ENCODE measurements at places on chromosomes 7 and 10.

GRCh38 chr7:142384493-142384922 lies 126.7 kb upstream of the PRSS58 start:
- DNase-seq: peak; percentile 39

DNA sequence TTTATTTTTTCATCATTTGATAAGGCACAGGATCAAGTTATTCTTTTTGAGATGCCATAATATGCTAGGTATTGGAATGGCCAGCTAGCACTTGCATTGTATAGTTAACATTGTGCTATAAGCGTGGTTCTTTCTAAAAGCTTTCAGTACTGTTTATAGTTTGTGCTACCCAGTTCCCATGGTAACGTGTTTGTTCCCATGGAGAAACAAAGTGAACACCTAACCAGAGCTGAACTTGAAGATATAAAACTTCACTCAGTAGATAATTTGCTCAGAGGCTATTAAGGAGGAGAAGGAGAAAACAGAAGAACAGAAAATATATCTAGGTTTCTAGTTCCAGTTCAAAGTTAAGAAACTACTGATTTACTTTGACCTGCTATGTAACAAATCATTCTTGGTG lies 23.6 kb upstream of the ITGB8 start:
- DNase-seq: no peak

GRCh38 chr10:4780782-4781181 lies 45.2 kb upstream of the AKR1E2 start:
- no peak for DNase-seq

DNA sequence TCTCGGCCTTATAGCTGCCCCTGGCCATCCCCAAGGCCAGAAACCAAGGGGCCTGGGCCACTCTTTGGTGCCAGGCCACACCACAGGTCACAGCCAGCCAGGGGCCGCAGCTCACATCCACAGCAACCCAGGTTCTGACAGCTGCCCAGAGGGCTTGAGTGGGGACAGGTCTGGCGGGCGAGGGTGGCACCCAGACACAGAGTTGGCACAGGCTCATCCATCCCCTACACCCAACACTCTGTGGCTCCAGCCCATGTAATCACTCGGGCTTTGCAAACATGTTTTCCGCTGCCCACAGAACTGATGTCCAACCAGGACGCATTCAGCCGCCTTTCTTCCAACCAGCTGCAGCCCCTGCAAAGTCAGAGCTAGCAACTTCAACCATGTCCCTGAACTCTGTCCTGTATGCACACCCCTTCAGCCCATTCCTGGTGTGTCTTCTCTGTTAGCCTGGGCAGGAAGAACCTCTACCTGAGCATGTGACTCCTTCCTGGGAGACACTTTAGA lies 57.7 kb upstream of the PPP2R2D start:
- DNase-seq: no peak

DNA sequence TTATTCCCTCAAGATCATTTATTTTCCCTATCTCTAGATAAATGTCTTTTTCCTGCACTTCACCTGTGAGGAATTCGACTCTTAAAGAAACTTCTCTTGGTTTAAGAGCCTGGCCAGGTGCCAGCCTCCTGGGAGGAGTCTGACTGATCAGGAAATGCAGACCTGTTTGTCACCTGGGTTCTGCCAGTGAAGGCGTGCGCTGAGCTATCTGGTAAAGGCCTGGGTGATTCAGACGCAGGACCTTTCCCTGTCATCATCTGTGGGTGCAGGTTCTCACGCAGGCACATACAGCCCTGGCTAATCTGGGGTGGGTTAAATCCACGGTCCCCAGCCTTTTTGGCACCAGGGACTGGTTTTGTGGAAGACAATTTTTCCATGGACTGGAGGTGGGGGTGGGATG lies 65.3 kb upstream of the AQP1 start:
- DNase-seq: no peak

DNA sequence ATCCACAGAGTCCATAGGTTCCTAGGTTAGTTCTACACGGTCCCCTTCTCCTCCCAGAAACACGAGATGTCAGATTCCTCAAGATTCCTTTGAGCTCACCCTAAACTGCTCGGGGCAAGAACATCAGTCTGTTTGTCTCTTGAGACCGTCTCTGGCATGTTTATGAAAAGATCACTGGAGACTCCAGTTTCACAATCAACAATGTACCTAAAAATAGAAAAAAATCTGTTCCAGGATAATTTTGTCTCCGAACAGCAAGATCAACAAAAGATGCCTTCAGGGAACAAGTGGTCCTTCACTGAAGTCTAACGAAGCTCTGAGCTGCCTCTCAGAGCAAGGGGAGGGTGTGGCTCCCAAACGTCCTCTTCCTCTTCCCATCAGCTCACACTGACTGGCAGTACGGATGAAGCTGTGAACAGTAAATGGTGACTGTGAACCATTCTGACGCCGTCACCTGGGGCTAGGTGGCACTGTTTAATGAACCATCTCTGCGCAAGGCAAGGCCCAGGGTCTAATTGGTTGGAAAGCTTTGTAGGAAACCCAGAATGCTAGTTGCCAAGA lies 156.2 kb upstream of the LYZL1 start:
- DNase-seq: no peak

DNA sequence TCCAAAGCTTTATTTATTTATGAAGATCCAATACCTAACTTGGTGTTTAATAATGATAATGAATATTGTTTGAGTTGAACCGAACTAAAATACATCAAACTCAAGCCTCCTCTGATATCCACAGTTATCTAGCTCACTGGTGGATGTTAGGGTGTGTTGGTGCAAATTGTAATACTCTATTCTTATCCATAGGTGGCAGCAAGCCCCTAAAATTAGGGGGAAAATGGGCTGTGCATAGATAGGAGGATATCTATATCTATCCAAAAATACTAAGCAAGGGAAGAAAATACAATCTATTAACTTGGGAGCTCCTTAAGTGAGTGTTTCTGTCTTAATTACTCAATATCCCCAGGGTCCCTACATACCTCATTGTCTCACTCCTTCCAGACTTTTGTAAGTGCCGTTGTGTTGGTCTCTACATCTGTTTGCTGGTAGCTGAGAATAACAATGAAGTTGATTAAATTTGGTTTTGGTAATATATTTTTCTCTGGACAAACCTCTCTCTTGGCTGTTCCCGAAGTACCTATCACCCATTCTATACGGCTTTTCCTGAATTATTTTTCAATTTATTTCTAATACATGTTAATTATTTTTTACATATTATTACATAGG lies 55.0 kb upstream of the VWDE start:
- DNase-seq: no peak

GRCh38 chr7:27746978-27747377 lies 7.0 kb downstream of the TAX1BP1 start:
- no peak for DNase-seq

- DNase-seq: no peak
Observed at GRCh38 chr10:122404576-122404975, 30.1 kb downstream of the PLEKHA1 start.

GRCh38 chr7:41203542-41203941 lies 499.3 kb downstream of the INHBA start:
- DNase-seq: no peak

DNA sequence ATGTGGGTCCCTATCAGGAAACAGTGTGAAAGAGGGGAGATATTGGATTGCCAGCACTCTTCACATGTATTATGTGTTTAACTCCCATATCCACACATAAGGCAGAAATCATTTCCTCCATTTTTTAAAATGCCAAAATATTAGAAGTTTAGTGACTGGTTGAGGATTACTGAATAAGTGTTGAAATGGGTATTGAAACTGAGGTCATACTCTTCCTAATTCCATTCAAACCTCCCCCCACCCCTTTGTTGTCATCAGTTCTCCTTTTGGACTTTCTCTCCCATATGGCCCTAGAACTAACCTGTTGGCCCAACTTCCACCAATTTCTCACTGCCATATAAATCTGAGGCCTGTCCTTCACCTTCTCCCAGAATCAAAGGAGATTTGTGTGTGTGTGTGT lies 81.6 kb downstream of the EVX1 start:
- DNase-seq: no peak

DNA sequence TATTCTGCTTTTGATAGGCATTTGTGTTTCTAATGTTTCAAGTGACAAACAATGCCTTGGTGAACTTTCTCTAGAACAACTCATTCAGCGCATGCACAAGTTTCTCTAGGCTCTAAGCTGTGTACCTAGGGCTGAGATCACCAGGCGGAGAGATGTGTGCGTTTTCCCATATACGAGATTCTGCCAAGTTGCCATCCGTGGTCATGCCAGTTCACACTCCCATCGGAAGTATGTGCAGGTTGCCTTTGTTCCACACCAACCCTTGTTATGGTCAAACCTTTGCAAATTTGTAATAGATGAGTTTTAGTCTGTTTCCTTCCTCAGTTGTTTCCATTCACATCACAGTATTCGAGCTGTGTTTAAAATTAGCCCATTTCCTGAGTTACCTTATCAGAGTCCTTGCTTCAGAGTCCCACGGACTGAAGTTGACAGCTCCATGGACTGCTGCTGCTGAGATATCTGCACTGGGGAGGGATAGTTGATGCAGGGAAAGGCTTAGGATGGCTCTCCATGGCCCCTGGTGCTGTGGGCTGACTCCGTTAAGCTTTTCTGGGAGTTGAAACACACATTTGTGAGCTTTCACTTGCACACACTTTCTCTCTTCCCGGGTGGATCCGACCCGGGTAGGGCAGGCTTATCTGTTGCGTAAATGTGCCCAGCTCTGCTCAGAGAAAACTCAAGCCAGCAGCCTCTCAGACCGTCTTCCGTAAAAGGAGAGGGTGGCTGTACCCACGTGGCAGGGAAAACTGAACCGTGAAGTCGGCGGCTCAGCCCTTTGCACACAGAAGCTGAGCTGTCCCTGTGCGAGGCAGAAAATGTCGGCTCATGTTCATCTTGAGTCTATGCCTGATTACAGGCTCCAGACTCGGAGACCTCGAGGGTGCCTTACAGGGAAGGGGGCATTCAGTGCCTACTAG lies 49.4 kb downstream of the HK1 start:
- peak; percentile 35 for DNase-seq

- DNase-seq: no peak
Observed at GRCh38 chr10:49651039-49651835, 28.2 kb upstream of the C10orf53 start.

GRCh38 chr10:65907199-65907712 lies 1018.6 kb upstream of the LRRTM3 start:
- no peak for DNase-seq

DNA sequence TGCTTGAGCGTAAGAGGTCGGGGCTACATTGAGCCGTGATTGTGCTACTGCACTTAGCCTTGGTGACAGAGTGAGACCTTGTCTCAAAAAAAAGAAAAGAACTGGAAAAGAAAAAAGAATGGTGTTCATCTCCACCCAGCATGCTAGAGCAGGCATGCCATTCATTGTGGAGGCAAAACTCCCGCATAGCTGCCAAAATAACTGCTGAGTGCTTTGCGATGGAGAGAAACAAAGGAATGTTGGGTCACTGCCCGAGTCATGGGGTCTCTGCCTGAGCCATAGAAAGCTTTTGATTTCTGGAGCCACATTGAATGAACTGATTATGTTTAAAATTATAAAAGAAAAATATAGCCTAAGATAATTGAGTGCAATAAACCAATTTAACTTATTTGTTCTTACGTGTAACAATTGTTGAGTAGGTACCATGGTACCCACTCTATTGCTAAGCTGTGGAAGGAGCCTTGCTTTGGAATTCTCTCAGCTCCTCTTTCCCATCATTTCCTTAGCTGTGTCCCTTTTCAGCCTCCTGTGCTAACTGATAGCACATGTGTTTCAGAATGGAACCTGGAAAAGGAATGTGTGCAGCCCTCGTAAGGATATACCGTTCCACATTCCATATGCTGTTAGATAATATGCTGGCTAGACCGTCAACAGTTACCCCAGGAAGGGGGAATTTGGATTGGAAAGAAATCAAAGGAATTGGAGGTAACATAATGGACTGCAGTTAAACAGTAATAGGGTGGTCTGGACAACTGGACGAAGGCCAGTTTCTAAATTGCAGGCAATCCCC lies 99.0 kb downstream of the KIAA1217 start:
- no peak for DNase-seq

GRCh38 chr7:158164101-158165095 lies 423.2 kb downstream of the PTPRN2 start:
- no peak for DNase-seq

- no peak for DNase-seq
Observed at GRCh38 chr10:44742248-44742647, 168.9 kb upstream of the TMEM72 start.

- no peak for DNase-seq
Observed at GRCh38 chr7:39085189-39085588, 107.5 kb downstream of the POU6F2 start.

GRCh38 chr7:82631998-82632397 lies 188.4 kb upstream of the CACNA2D1 start:
- DNase-seq: no peak

DNA sequence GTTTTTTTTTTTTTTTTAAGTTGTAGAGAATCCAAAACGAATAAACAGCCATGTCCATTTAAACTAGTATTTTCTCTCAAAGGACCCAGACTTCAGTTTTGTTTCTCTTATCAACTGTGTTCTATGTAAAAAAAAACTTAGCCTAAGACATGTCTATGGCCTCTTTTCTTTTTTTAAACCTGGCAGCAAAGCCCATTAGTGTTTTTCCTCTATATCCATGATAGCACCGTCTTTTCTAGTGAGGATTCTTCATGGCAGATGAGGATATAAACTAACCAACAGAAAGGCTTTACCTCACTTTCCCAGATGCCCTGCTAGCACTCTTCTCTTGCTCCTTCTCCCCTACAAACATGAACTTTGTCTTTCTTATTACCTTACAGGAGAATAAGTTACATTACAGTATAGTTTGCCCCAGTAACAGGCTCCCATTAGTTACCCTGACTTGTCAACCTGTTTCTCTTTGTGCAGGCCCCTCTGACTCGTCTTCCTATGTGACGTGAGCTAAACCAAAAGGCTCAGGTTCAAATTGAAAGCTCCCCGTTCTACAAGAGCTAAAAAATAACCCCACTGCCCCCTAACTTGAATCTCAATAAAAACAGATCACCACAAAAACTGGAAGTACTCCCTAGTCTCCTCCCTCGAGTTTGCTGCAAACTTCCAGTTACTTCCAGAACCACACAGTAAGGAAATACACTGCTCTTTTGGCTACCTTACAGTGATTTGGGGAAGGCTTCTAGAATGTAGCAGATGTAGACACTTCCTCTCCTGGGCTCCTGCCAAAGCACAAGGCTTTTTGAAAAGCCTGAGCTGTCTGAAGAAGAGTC lies 20.1 kb downstream of the P4HA1 start:
- peak; percentile 66 for DNase-seq

- DNase-seq: peak; percentile 27
Observed at GRCh38 chr10:95133016-95133752, 60.9 kb upstream of the ACSM6 start.

DNA sequence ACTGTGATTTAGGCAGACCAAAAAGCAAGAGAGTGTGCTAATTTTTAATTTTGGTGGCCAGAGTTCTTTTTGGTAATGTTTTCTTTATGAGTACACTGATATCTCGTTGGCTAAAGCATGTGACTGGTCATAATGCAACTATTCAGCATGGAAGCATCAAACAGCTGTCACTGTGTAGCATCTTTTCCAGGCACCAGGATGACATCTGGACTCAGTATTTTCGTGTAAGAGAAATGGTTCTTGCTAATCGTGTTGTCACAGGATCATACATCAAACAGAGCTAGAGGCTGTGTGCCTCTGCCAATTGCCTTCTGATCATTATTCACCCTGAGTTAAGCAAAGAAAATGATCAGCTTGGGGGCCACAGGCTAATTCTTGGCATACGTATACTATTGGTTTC lies 118.9 kb downstream of the SND1 start:
- DNase-seq: no peak
